ENCODE measurements at places on chromosomes 3 and 15.
A peak's percentile ranks its signal among the peaks of the same experiment; 100 is the strongest.

- DNase-seq: no peak
These were observed 96.2 kb downstream of the ALDH1A2 start for GRCh38 chr15:57969355-57969754.

GRCh38 chr3:9815986-9816385 lies 5.9 kb downstream of the TTLL3 start:
- no peak for DNase-seq

GRCh38 chr3:177470197-177470941 lies 273.1 kb upstream of the TBL1XR1 start:
- no peak for DNase-seq

- no peak for DNase-seq
These were observed 338.1 kb upstream of the ARHGEF26 start for GRCh38 chr3:153783106-153783505.

DNA sequence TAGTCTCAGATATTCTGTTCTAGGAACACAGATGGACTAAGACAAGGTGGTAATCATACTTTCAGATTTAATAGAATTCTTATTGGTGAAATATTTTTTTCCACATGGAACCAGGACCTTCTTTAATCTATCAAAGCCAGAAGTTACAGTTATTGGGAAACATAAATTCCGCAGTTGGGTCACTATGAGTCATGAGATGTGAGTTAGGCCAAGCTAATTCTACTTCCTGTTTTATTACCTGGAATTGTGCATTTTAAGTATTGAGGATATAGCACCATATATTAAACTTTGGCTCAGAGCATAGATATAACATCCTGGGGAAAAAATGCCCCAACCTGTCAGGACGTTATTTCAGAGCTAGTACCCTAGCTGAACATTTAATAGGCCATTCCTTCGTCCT lies 96.4 kb upstream of the P3H2 start:
- no peak for DNase-seq

DNA sequence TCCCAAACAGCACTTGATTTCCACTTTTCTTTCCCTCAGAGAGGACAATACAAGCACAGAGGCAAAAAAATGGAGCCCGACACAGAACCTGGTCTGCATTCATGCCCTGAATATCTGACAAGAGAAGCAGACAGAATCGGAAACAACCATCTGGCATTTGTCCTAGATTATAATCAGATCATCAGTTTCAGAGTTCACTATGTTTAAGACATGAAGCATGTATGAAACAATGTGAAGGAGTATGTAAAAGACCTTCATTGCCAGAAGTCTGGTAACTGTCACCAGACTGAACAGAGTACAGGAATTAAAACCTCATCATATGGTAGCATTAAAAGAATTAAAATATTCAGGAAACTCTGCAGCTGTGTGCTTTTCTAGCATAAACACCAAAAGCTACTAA lies 65.0 kb downstream of the SETD2 start:
- DNase-seq: no peak

GRCh38 chr3:46981932-46982471 lies 2.5 kb downstream of the NBEAL2 start:
- no peak for DNase-seq

DNA sequence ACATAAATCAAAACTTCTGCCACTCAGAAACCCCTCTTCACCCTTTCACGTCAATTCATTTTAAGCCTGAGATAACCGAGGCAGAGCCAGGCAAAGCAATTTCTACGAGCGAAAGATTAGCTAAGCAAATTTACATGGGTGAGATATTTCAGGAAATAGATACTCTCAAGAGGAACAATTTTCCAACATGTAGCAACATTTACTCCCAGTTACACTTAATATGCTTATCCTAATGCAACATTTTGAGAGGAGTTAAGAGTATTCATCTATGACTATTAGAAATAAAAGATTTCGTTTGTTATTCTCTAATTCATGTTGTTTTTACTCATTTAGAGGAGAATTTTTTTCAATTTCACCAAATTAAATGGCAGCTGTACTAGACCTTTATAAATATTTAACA lies 837 bp downstream of the TMC3 start:
- no peak for DNase-seq

DNA sequence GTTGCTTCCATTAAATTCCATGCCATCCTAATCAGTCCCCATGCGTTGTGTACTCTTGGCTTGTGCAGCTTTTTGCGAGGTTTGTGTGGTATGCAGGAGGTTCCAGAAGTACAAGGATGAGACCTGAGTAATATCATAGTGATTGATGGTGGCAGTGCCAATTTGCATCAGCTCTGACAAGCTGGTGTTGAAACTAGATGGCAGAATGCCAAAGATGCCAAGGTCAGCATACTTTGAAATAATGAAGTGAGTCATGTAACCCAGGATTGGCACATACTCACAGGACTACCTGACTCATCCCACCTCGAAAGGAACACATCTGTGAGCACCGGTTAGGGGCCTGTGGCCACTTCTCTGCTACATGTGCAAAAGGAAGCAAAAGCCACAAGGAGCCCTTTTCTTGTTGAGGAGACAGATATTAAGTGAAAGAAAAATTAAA lies 14.3 kb downstream of the KAT2B start:
- peak; percentile 88 for DNase-seq

- DNase-seq: no peak
These were observed 5.3 kb downstream of the CPOX start for GRCh38 chr3:98588065-98588464.

All from HS-27A (cell line).